ENCODE measurements at places on chromosomes 12 and 14.

GRCh38 chr12:40181490-40181889, 43.3 kb upstream of the LRRK2 start:
- no peak for DNase-seq

GRCh38 chr12:88810806-88811205, 230.5 kb upstream of the KITLG start:
- no peak for DNase-seq

- DNase-seq, result no peak
Observed at GRCh38 chr14:52583544-52583943, 30.9 kb downstream of the GPR137C start.

GRCh38 chr12:40170593-40170992, 54.2 kb upstream of the LRRK2 start:
- no peak for DNase-seq

- DNase-seq, result peak; percentile 74
Observed at GRCh38 chr12:57865084-57865751, 18.7 kb upstream of the CTDSP2 start.

DNA sequence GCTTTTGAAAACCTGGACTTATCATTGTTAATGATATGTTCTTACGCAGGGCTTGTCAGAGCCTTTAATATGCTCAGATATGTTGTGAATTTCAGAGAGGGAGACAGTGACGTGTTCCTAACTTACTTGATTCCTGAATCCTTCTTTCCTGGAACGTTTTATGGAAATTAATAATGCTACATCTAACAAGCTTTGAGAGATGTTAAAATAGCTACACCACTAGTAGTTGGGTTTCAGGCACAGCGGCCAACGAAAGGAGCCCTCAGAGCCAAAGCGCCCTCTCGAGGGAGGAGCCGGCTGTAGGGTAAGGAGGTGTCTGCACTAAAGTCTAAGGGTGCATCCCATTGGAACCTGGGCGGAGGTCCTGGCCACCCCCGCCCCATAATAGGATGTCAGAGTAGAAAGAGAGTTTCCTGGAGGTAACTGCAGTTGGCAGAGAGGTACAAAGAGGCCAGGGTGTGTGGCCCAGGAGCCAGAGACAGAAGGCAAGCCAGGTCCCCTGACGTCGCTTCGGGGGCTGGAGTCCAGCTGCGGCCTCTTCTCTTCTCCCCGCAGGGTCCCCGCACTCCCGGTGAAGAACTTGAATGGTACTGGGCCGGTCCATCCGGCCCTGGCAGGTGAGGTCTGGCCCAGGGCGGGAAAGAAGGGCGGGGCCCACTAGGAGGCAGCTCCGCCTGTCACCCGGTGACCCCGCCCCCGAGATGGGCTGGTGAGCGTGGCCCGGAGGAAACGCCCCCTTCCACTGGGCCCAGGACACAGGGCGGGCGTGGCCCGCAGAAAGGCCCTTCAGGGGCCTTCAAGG, 36.3 kb downstream of the DTX1 start:
- DNase-seq, result no peak

DNA sequence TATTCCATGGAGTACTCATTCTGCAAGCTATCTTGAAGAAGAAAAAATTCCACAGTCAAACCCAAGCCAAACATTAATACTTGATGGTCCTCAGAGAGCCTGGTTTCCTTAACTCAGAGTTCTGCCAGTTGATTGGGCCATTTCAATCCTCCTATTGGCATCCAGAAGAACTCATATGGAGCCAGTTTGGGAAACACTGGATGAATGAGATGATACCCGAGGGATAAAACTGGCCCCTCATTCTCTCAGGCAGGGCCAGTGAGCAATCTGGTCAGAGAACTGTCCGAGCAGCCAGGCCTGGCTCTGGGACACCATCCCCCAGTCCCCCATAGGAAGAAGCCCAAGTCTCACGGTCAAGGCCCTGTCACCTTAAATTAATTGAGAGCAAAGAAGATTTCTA, 48.8 kb downstream of the NUAK1 start:
- no peak for DNase-seq

DNA sequence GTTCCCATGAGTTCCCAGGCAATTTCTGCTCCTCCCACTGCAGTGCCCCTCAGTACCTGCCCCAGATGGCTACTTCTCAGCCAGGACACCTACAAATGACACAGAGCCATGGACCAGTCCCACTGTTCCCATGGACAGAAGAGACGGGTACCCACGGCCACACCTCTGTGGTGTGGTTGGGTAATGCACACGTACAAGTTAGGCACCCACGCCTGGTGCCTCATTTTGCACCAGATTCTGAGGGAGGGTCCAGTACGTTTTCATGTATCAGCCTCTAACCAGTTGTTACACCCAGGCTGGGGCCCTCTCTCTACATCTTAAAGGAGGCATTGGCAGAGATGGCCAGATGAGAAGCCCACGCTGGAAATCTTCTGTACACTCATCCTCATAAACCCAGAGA, 114.0 kb downstream of the DICER1 start:
- no peak for DNase-seq

Measured in activated naive CD4-positive, alpha-beta T cell treated with Interleukin-2 at 50 U/mL for 16 hours (primary cell).